Keratinocyte (primary cell): ENCODE measurements at places on chromosomes 11 and 22. TPM values are rescaled to one million over a fixed set of nuclear protein-coding genes. Genes with fewer than 3 reads are reported as not detected.
A peak's percentile ranks its signal among the peaks of the same experiment; 100 is the strongest.

The LMO2 gene
- polyA plus RNA-seq = 0.53 to 1.1 TPM (median 0.57 TPM) in 3 replicates

- peaks cover 11% of the 10 kb centered on the region for H3K27me3 ChIP-seq
- H3K36me3 ChIP-seq = no peaks in the 10 kb centered on the region
- H3K4me1 ChIP-seq = no peaks in the 10 kb centered on the region
- no peak overlapping the region for H3K4me3 ChIP-seq
Measured at GRCh38 chr11:1785749-1786413, 22.2 kb upstream of the CTSD start.

DNA sequence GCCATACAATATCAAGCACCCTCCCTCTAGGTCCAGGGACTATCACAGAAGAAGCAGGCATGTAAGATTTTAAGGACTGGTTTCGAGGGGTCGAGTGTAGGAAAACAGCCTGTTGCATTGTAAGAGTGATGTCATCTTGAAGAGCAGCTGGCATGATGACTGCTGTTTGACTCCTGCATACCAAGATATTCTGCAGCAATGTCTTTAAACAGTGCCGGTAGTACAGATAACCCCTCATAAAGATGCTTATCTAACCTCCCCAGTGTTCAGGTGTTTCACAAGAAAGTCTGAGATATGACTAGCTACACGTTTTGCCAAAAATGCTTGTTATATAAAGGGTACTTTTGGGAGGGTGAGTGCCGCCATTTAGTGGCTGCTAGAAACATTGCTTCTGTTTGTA is 12.0 kb downstream of the FAM111A start:
- no peak overlapping the region for H3K27ac ChIP-seq
- DNase-seq = no peak
- H3K4me1 ChIP-seq = no peaks in the 10 kb centered on the region

The USP2 gene
- 0.35 to 0.49 TPM (median 0.46 TPM) in 3 replicates for polyA plus RNA-seq

The OR6T1 gene
- not detected in 3 replicates for polyA plus RNA-seq

GRCh38 chr22:45804986-45805325 is 133.3 kb downstream of the ATXN10 start:
- DNase-seq = peak; percentile 69
- peak overlapping the region; percentile 81 for H3K27ac ChIP-seq
- H3K27me3 ChIP-seq = no peaks in the 10 kb centered on the region
- H3K4me1 ChIP-seq = peaks cover 25% of the 10 kb centered on the region
- H3K4me3 ChIP-seq = no peak overlapping the region

GRCh38 chr11:85685125-85685819 is 723 bp downstream of the CCDC89 start:
- DNase-seq = no peak
- no peaks in the 10 kb centered on the region for H3K4me1 ChIP-seq
- H3K4me3 ChIP-seq = peak overlapping the region; percentile 25

- no peak overlapping the region for H3K27ac ChIP-seq
- no peak overlapping the region for H3K4me3 ChIP-seq
- H3K36me3 ChIP-seq = no peaks in the 10 kb centered on the region
- no peaks in the 10 kb centered on the region for H3K27me3 ChIP-seq
- DNase-seq = no peak
- peaks cover 8% of the 10 kb centered on the region for H3K4me1 ChIP-seq
Measured at GRCh38 chr11:75586395-75586794, 24.3 kb downstream of the SERPINH1 start.

GRCh38 chr11:90242894-90243416 is 20.1 kb upstream of the CHORDC1 start:
- H3K27me3 ChIP-seq = no peaks in the 10 kb centered on the region
- no peak for DNase-seq
- no peaks in the 10 kb centered on the region for H3K4me1 ChIP-seq
- no peaks in the 10 kb centered on the region for H3K36me3 ChIP-seq
- no peak overlapping the region for H3K4me3 ChIP-seq
- no peak overlapping the region for H3K27ac ChIP-seq

- no peaks in the 10 kb centered on the region for H3K4me1 ChIP-seq
- no peak overlapping the region for H3K4me3 ChIP-seq
- no peak for DNase-seq
- H3K27ac ChIP-seq = no peak overlapping the region
- H3K27me3 ChIP-seq = no peaks in the 10 kb centered on the region
Measured at GRCh38 chr11:665062-665703, 28.1 kb downstream of the DRD4 start.

DNA sequence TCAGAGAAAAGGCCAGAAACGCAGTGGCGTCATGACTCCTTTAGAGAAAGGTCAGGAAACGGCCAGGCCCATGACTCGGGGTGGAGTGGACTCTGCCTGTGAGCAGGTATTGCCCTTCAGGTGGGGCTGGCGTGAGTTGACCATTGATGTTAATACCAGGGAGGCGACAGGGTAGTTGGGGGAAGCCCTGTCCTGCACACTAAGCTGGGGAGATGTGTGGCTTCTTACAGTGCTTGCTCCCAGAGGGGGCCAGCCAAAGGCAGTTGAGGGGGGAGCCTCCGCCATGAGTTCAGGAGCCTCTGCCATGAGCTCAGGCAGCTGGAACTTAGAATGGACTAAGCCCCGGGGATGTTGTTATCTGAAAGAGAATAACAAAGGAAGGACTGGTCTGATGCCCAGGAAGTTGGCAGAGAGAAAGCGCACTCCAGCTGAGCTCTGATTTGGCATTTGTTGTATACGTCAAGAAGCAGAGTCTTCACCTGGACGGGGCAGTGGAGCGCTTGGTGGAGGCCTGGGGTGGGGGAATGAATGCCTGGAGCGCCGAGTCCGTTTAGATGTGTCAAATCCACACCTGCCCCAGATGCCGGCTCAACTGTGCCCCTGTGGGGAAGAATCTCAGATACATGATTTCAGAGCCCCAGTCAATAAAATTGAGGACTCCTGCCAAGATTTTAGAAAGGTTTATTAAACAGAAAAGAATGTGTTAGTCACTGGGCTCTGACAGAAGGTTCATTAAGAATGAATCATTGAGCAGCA is 222.5 kb downstream of the TBC1D22A start:
- peak overlapping the region; percentile 29 for H3K27ac ChIP-seq
- no peaks in the 10 kb centered on the region for H3K27me3 ChIP-seq
- peaks cover 18% of the 10 kb centered on the region for H3K4me1 ChIP-seq

The MMP8 gene
- 0.09 to 0.33 TPM in 2 of 3 replicates, not detected in the other for polyA plus RNA-seq
